Ascending aorta (tissue), 2 donors: ENCODE measurements at places on chromosomes 2 and 18.

DNA sequence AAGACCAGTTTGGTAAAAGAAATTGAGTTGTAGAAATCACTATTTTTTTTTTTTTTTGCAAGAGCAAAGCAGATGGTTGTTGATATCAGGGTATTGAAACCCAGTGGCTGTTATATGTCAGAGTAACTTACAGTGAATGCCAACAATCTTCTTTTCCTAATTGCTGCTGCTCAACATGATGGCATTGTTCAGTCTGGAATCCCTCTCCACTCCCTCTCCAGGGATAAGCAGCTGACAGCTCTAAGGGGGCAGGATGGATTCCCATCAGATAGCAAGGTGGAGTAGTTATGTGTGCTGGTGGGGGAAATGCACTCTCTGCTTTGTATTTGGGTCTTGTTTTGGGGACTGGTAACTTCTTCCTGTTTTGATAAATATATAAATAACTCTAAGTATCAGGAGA, 200.0 kb downstream of the PIK3C3 start:
- H3K4me3 ChIP-seq, result no peak overlapping the region
- H3K27me3 ChIP-seq, result no peaks in the 10 kb centered on the region
- DNase-seq, result no peak
- no peak overlapping the region for H3K27ac ChIP-seq

- H3K27ac ChIP-seq, result peak within 1 kb of the TSS; percentile 50
- H3K4me1 ChIP-seq, result peaks cover 8% of the 10 kb centered on the region
- DNase-seq, result peak; percentile 83
- peak within 1 kb of the TSS; percentile 92 for H3K4me3 ChIP-seq
- H3K27me3 ChIP-seq, result no peaks in the 10 kb centered on the region
These were observed at the start of gene PSTPIP2 for GRCh38 chr18:46071653-46072375. PSTPIP2 (minus strand) TSS chr18:46072260; CDS start chr18:46072188, 72 bp downstream.

GRCh38 chr2:42025151-42025582, 22.7 kb upstream of the PKDCC start:
- no peaks in the 10 kb centered on the region for H3K4me1 ChIP-seq
- H3K27ac ChIP-seq, result peak overlapping the region; percentile 70

GRCh38 chr18:3703732-3704176, 253.8 kb downstream of the TGIF1 start:
- peak overlapping the region; percentile 22 for H3K4me3 ChIP-seq
- DNase-seq, result peak; percentile 79
- H3K27me3 ChIP-seq, result no peaks in the 10 kb centered on the region
- H3K4me1 ChIP-seq, result no peaks in the 10 kb centered on the region
- no peak overlapping the region for H3K27ac ChIP-seq
- H3K36me3 ChIP-seq, result no peaks in the 10 kb centered on the region

GRCh38 chr2:166518634-166519390, 24.8 kb upstream of the SCN7A start:
- no peaks in the 10 kb centered on the region for H3K27me3 ChIP-seq
- no peak overlapping the region for H3K27ac ChIP-seq
- no peaks in the 10 kb centered on the region for H3K4me1 ChIP-seq
- no peak for DNase-seq
- no peaks in the 10 kb centered on the region for H3K36me3 ChIP-seq

DNA sequence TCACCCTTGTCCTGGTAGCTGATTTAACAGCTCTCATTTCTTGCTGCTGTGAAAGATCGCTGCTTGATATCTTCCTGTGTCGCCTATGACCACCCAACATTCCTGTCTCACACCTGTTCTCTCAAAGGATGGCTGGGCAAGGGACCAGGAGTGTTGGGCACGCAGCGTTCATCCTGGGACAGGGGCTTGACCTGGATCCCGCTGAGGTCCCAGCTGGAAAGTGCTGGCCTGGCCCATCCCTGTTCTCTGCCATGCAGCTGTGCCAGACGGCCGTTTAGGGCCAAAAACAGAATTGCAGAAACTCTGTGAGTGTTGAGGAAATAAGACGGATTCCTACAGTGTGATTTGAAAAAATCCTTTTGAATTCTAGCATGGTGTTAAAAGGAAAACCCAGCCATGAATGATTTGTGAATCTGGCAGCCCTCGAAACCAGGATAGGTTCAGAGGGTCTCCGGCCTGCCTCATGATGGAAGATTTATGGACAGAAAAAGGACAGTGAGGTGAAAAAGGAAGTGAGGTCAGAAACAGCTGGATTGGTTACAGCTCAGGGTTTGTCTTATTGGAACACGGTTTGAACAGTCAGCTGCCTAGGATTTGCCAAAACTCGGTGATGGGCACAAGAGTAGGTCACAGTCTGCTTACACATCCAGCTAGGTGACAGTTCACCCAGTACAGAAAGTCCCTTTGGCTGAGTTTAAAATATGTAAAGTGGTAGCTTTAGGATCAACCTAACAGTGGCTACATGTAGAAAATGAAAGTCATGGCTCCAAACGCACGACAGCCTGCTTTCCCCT, 164.8 kb downstream of the DCDC2C start:
- peak overlapping the region; percentile 4 for H3K27ac ChIP-seq
- H3K36me3 ChIP-seq, result no peaks in the 10 kb centered on the region
- H3K4me3 ChIP-seq, result no peak overlapping the region

- no peaks in the 10 kb centered on the region for H3K27me3 ChIP-seq
- no peaks in the 10 kb centered on the region for H3K36me3 ChIP-seq
- no peak for DNase-seq
- H3K27ac ChIP-seq, result no peak overlapping the region
These were observed 180.4 kb downstream of the TRIB2 start for GRCh38 chr2:12897181-12897580.

- no peak overlapping the region for H3K4me3 ChIP-seq
- peaks cover 5% of the 10 kb centered on the region for H3K4me1 ChIP-seq
- no peaks in the 10 kb centered on the region for H3K36me3 ChIP-seq
These were observed 33.7 kb upstream of the MRPL33 start for GRCh38 chr2:27737676-27738348.

DNA sequence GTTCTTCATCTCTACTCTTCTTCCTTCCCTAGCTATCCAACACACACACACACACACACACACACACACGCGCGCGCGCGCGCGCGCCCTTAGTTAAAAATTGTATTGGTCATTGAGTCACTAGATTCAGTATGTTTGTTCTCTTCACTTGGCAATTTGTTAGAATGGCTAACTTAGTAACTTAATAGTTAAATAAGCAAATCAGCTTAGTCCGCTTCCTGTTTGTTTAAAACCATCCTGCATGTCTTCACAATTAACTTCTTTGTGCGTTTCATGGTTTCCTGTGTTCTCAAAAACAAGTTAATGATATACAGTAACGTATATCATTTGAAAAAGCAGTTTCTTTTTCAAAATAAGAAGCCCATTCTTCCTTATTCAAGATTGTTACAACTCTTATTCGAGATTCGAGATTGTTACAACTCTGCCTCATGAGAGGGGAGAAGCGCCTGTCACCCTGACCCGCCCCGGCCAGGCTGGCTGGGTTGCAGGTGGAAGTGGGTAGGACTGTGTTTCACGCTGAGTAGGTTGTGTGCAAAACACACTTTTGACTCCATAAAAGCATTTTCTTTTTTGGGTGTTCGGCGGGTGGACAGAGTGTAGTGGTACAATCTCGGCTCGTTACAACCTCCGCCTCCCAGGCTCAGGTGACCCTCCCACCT, 9.5 kb upstream of the CNNM3 start:
- H3K4me3 ChIP-seq, result no peak overlapping the region
- no peaks in the 10 kb centered on the region for H3K4me1 ChIP-seq
- no peaks in the 10 kb centered on the region for H3K27me3 ChIP-seq
- DNase-seq, result no peak
- H3K27ac ChIP-seq, result no peak overlapping the region
- H3K36me3 ChIP-seq, result peaks cover 32% of the 10 kb centered on the region

DNA sequence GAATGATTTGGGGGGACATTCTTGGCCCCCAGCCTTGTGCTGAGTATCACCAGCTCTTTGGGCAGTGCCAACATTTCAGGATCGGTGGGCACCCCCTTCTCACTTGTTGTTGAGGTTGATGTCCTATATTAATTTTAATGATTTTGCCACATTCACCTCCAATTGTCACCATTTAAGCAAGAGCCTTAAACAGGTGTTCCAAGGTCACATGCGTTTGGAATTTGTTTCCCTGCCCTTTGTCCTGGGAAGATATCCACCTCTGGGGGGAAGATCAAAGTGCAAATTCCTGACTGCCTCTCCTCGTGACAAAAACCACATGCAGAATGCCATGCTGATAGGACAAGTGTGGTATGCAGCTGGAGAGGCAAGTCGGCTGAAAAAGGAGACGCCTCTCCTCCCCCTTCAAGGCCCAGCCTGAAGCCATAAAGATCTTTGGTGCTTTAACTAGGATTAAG, 72.5 kb upstream of the ID2 start:
- no peak overlapping the region for H3K27ac ChIP-seq
- H3K4me1 ChIP-seq, result peaks cover 7% of the 10 kb centered on the region
- H3K4me3 ChIP-seq, result no peak overlapping the region
- no peaks in the 10 kb centered on the region for H3K27me3 ChIP-seq
- no peaks in the 10 kb centered on the region for H3K36me3 ChIP-seq

- H3K4me3 ChIP-seq, result no peak overlapping the region
- no peak overlapping the region for H3K27ac ChIP-seq
- no peaks in the 10 kb centered on the region for H3K36me3 ChIP-seq
- DNase-seq, result no peak
These were observed 126.7 kb downstream of the TMEM182 start for GRCh38 chr2:102888514-102888913.

DNA sequence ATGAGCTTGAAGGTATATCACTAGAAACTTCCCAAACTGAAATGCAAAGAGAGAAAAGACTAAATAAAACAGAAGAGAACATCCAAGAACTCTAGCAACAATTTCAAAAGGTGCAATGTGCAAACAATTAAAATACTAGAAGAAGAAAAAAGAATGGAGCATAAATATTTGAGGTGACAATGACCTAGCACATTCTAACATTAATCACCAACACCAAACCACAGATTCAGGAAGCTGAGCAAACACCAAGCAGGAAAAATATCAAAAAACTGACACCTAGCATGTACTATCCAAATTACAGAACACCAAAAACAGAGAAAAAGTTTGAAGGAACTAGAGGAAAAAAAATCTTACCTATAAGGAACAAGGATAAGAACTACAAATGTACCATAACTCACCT, 460.8 kb downstream of the IRS1 start:
- H3K4me3 ChIP-seq, result no peak overlapping the region
- H3K27me3 ChIP-seq, result no peaks in the 10 kb centered on the region
- DNase-seq, result no peak
- no peaks in the 10 kb centered on the region for H3K4me1 ChIP-seq

GRCh38 chr2:12597610-12598009, 119.1 kb upstream of the TRIB2 start:
- no peak overlapping the region for H3K4me3 ChIP-seq
- H3K27ac ChIP-seq, result peak overlapping the region; percentile 41

GRCh38 chr2:232870018-232870765, at the start of gene SNORC:
SNORC (plus strand) TSS chr2:232870264; CDS start chr2:232870342, 78 bp downstream.
- no peaks in the 10 kb centered on the region for H3K4me1 ChIP-seq
- DNase-seq, result no peak
- no peak within 1 kb of the TSS for H3K4me3 ChIP-seq
- no peaks in the 10 kb centered on the region for H3K36me3 ChIP-seq

DNA sequence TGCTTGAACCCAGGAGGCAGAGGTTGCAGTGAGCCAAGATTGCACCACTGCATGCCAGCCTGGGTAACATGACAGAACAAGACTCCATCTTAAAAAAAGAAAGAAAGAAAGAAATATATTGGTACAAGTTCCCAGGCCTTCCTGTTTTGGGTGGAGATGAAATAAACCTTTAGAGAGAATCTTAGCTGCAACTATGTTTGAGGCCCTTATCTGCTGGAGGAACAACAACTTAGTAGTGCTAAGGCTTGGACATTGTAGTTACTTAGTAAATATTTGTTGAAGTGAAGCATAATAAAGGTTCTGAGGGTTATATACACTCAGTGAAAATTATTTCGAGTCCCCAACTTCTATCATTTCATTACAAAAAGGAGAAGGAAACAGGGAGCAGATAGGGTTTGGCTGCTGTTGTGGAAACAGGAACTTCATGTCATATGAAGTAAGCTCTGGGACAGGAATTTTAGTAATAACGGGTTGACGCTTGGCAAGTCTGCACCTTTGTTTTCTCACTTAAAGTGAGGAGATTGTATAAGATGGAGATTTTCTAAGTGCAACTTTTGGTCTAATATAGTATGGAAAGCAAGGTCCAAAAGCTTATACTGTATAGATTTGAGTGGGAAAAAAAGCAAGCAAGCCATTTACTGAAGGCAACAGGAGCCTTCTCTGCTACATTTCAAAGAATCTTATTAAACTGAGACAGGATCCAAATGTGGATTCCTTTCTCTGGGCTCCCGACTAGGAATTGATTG, 40.0 kb upstream of the AGPS start:
- no peak overlapping the region for H3K4me3 ChIP-seq
- H3K27me3 ChIP-seq, result no peaks in the 10 kb centered on the region
- no peaks in the 10 kb centered on the region for H3K36me3 ChIP-seq
- no peak for DNase-seq

DNA sequence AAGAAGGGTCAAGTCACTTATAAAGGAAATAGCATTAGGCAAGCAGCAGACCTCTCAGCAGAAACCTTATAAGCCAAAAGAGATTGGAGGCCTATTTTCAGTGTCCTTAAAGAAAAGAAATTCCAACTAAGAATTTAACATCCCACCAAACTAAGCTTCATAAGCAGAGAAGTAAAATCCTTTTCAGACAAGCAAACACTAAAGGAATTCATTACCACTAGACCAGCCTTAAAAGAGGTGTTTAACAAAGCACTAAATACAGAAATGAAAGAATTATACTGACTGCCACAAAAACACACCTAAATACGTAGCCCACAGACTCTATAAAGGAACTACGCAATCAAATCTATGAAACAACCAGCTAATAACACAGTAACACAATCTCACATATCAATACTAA, 160.4 kb downstream of the EXOC6B start:
- H3K36me3 ChIP-seq, result no peaks in the 10 kb centered on the region
- no peaks in the 10 kb centered on the region for H3K4me1 ChIP-seq
- no peak overlapping the region for H3K4me3 ChIP-seq
- H3K27me3 ChIP-seq, result no peaks in the 10 kb centered on the region
- no peak overlapping the region for H3K27ac ChIP-seq

GRCh38 chr18:55268151-55268601, 308.9 kb upstream of the CCDC68 start:
- H3K27ac ChIP-seq, result no peak overlapping the region
- peaks cover 38% of the 10 kb centered on the region for H3K36me3 ChIP-seq
- H3K27me3 ChIP-seq, result no peaks in the 10 kb centered on the region
- no peak for DNase-seq
- no peak overlapping the region for H3K4me3 ChIP-seq
